Muscle of arm (tissue), 14 donors: ENCODE measurements at places on chromosomes 5 and 9. TPM values are rescaled to one million over a fixed set of nuclear protein-coding genes. Genes with fewer than 3 reads are reported as not detected.

The SPAG8 gene
- polyA plus RNA-seq, result 1.8 TPM

- no peak for DNase-seq
Measured at GRCh38 chr9:133714606-133715294, 23.4 kb downstream of the SARDH start.

- DNase-seq, result no peak
Measured at GRCh38 chr9:38434853-38435252, 10.6 kb upstream of the IGFBPL1 start.

GRCh38 chr5:107389775-107390148, 281.0 kb downstream of the EFNA5 start:
- no peak for DNase-seq

- DNase-seq, result no peak
Measured at GRCh38 chr5:106801554-106801953, 869.2 kb downstream of the EFNA5 start.

DNA sequence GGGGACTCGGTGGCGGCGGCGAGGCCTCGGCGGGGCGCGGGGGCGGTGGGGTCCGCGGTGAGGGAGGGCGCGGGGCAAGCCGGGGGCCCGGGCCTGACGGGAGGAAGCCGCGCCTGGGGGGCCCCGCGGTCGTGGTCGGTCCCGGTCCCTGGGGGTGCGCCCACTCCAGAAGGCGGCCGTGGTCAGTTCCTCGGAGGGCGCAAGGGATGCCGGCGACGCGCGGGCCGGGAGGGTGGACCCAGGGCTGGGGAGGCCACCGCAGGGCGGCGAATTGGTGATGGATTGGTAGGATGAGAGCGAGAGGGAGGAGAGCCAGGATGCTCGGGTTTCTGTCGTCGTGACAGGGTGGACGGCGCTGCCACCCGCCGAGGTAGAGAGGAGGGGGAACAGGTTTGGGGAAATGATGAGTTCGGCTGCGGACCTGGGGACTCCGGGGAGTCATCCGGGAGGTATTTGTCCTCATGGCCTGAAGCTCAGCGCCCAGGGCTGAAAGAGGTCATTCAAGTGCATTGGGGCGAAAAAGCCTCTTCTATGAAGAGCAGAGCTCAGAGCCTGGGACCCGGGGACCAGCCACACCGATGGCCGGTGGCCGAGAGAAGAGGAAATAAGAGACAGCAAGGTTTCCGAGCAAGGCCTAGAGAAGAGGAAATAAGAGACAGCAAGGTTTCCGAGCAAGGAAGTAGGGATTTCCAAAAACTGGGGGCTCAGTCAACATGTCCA, 557 bp downstream of the GNG10 start:
- DNase-seq, result peak; percentile 38

GRCh38 chr5:151017897-151018296, 2.5 kb upstream of the GPX3 start:
- no peak for DNase-seq

The AMACR gene
- polyA plus RNA-seq, result 11.6 TPM

The SH3RF2 gene
- polyA plus RNA-seq, result 14.4 TPM

GRCh38 chr5:161266954-161267353, 279.6 kb downstream of the GABRB2 start:
- no peak for DNase-seq

The CDC25C gene
- 3.7 TPM for polyA plus RNA-seq

DNA sequence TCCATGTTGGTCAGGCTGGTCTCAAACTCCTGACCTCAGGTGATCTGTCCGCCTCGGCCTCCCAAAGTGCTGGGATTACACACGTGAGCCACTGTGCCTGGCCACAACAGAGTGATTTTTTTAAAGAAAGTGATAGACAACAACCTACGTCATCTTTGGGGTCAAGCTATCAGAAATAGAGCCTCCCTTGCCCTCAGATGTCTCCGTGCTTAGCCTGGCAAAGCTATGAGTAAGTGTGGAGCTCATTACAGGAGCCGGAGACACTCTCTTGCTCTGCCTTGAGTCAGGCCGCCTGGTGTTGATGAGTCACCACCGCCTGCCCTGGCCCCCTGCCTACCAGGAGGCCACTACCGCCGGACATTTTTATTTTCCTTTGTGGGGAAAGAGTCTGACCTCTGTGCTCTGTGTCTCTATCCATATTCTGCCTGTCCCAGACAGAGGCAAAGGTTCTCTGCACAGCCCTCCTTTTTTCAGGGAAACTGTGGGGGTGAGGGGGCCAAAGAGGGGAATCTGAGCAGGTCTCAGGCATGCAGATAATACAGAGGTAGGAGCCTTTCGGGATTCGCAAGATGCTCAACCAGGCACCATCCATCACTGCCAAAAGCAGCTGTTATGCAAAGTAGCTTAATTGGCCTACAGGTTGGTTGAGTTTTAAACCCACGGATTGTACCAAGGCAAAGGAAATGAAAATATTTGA, 123.7 kb upstream of the CPEB4 start:
- no peak for DNase-seq

- DNase-seq, result no peak
Measured at GRCh38 chr5:102049517-102049916, 246.6 kb downstream of the SLCO4C1 start.

The BARHL1 gene
- polyA plus RNA-seq, result not detected

- DNase-seq, result no peak
Measured at GRCh38 chr5:6492934-6493333, 44.3 kb downstream of the UBE2QL1 start.

- DNase-seq, result no peak
Measured at GRCh38 chr9:108443019-108443633, 412.7 kb downstream of the ACTL7B start.

DNA sequence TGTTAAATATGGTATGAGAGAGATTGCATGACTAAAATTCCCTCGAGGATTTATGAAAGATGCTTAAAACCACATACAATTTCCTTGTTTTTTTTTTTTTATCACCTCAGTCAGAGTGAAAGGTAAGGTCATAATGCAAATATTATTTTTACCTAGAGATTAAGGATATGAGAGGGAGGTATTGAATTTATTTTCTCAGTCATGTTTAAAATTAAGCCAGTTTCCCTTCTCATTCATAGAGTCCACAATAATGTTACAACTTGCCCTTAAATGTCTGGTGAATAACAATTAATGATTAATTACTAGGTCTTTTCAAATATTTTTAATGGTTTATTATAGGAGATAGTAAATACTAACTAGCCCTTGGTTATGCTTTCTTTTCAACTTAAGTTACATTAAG, 144.9 kb upstream of the HAPLN1 start:
- DNase-seq, result no peak

DNA sequence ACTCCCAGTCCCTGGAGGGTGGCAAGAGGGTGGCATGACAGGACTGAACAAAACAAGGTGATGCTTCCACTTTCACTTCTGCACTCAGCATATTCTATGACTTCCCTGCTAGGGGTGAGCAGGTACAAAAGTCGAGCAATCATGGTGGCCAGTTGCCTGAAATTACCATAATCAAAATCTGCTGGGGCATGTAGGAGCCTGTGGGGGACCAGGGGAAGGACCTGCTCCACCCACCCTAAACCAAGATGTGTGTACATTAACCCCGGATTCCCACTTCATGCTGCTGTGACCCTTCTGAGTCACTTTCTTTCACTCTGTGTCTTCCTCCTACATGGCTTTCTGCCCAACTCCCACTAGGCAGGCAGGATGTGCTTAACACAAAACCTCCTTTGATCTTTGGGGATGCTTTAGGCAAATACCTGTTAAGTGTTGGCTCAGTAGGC, 73.3 kb upstream of the PHF24 start:
- DNase-seq, result no peak

GRCh38 chr5:36688722-36689121, 82.3 kb downstream of the SLC1A3 start:
- DNase-seq, result no peak

- DNase-seq, result no peak
Measured at GRCh38 chr9:136014924-136015633, 53.9 kb upstream of the UBAC1 start.

GRCh38 chr9:112380825-112381221, 915 bp downstream of the HSDL2 start:
- DNase-seq, result peak; percentile 26

GRCh38 chr5:139966856-139967255, 76.2 kb downstream of the NRG2 start:
- no peak for DNase-seq

- DNase-seq, result peak; percentile 57
Measured at GRCh38 chr9:26412446-26412845, 480.2 kb downstream of the CAAP1 start.

DNA sequence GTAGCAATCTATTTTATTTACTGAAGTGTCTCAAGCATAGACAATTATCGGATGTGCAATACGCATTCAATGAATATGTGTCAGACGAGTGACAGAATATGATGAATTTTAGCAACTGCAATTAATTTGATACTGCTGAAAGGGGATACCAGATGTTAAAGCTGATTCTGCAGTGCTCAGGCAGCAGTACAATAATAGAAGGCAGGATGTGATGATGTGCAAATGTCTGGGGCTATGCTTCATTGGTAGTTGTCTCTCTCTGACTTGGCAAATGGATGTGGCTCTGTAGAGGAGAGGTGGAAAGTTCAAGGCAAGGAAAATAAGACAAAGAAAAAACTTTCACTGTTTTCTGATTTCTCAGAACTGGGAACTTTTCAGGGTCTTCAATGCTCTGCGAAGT, 721.2 kb downstream of the CDH18 start:
- DNase-seq, result no peak

The EFNA5 gene
- 34.8 TPM for polyA plus RNA-seq

The TEX48 gene
- polyA plus RNA-seq, result not detected
